GM12878 (cell line): ENCODE measurements at places on chromosomes 4 and X. TPM values are rescaled to one million over a fixed set of nuclear protein-coding genes. Genes with fewer than 3 reads are reported as not detected.

Gene STK32B
- not detected in 2 replicates for total RNA-seq

GRCh38 chr4:177511611-177512010 is 69.4 kb upstream of the AGA start:
- H3K27ac ChIP-seq = no peak overlapping the region
- no peak for DNase-seq
- H3K4me1 ChIP-seq = no peaks in the 10 kb centered on the region
- H3K36me3 ChIP-seq = no peaks in the 10 kb centered on the region
- no peaks in the 10 kb centered on the region for H3K27me3 ChIP-seq
- H3K4me3 ChIP-seq = no peak overlapping the region

Gene PRRG3
- not detected in 2 replicates for total RNA-seq

- H3K27me3 ChIP-seq = no peaks in the 10 kb centered on the region
- no peak overlapping the region for H3K27ac ChIP-seq
- no peak for DNase-seq
- H3K4me1 ChIP-seq = no peaks in the 10 kb centered on the region
- H3K36me3 ChIP-seq = no peaks in the 10 kb centered on the region
Observed at GRCh38 chrX:100747703-100748102, 15.8 kb upstream of the SYTL4 start.

DNA sequence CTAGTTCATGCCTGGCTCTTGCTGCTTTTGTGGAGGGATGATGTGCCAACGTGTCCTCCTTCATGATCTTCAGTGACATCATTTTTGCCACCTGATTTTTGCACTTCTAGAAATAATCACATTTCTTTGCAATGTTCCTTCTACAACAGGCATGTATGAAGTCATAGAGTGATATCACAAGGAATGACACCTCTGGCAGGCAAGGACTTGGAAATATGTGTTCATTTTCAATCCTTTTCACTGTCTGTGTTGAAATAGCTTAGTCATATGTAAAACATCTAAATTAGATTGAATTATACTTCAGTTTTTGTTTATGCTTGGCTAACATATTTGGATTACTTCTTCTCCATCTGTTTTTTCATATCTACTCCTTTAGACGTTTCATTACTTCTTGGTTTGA is 221.2 kb upstream of the STK26 start:
- no peaks in the 10 kb centered on the region for H3K4me1 ChIP-seq
- H3K4me3 ChIP-seq = no peak overlapping the region
- H3K27me3 ChIP-seq = no peaks in the 10 kb centered on the region
- no peak for DNase-seq

GRCh38 chrX:130118441-130119311 is 8.4 kb upstream of the ELF4 start:
- H3K27me3 ChIP-seq = no peaks in the 10 kb centered on the region
- no peak for DNase-seq
- H3K4me3 ChIP-seq = no peak overlapping the region
- peaks cover 42% of the 10 kb centered on the region for H3K4me1 ChIP-seq
- no peak overlapping the region for H3K27ac ChIP-seq

- H3K27me3 ChIP-seq = peaks cover 2% of the 10 kb centered on the region
- H3K4me1 ChIP-seq = no peaks in the 10 kb centered on the region
- H3K36me3 ChIP-seq = no peaks in the 10 kb centered on the region
- H3K27ac ChIP-seq = no peak overlapping the region
- no peak for DNase-seq
- no peak overlapping the region for H3K4me3 ChIP-seq
Observed at GRCh38 chr4:170093973-170094535, 4.3 kb upstream of the AADAT start.

Gene SLC38A5
- 95.6 and 102 TPM in 2 replicates for total RNA-seq

- H3K27me3 ChIP-seq = no peaks in the 10 kb centered on the region
- no peak overlapping the region for H3K4me3 ChIP-seq
- H3K4me1 ChIP-seq = no peaks in the 10 kb centered on the region
Observed at GRCh38 chrX:129798888-129799287, 19.1 kb downstream of the SASH3 start.

GRCh38 chr4:12165616-12166015 is 736.9 kb upstream of the HS3ST1 start:
- no peak overlapping the region for H3K4me3 ChIP-seq
- H3K4me1 ChIP-seq = no peaks in the 10 kb centered on the region
- no peaks in the 10 kb centered on the region for H3K36me3 ChIP-seq
- no peaks in the 10 kb centered on the region for H3K27me3 ChIP-seq
- no peak for DNase-seq

- no peak for DNase-seq
- H3K27ac ChIP-seq = no peak overlapping the region
- no peaks in the 10 kb centered on the region for H3K36me3 ChIP-seq
- no peaks in the 10 kb centered on the region for H3K27me3 ChIP-seq
- H3K4me1 ChIP-seq = peaks cover 5% of the 10 kb centered on the region; the same call in 1 of the 2 replicates
- no peak overlapping the region for H3K4me3 ChIP-seq
Observed at GRCh38 chr4:138978028-138978585, 37.5 kb upstream of the NOCT start.

- no peak overlapping the region for H3K27ac ChIP-seq
- H3K36me3 ChIP-seq = no peaks in the 10 kb centered on the region
- H3K27me3 ChIP-seq = no peaks in the 10 kb centered on the region
- no peak overlapping the region for H3K4me3 ChIP-seq
- no peak for DNase-seq
Observed at GRCh38 chr4:1655081-1655480, 29.0 kb downstream of the FAM53A start.

DNA sequence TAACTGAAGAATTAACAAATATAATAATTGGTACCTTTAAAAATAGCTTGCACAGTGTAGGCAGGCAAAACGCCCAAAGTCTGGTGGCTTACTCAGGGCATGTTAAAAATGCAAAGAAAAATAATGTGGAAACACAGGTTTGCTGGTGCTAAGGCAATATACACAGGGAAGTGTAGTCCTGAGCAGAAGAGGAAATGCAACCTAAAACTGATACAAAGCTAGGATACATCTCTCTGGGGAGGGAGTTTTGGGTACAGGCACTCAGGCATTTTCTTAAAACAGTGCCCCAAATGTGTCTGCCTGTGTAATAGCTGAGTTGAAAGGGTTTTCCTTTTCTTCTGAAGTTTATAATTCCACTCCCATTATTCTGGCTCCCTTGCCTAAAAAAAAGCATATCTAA is 47.4 kb downstream of the TMPRSS11E start:
- H3K27ac ChIP-seq = no peak overlapping the region
- 0 out of 2 replicates have a peak, but pooled peaks cover 3% of the 10 kb centered on the region for H3K4me1 ChIP-seq
- no peak for DNase-seq

DNA sequence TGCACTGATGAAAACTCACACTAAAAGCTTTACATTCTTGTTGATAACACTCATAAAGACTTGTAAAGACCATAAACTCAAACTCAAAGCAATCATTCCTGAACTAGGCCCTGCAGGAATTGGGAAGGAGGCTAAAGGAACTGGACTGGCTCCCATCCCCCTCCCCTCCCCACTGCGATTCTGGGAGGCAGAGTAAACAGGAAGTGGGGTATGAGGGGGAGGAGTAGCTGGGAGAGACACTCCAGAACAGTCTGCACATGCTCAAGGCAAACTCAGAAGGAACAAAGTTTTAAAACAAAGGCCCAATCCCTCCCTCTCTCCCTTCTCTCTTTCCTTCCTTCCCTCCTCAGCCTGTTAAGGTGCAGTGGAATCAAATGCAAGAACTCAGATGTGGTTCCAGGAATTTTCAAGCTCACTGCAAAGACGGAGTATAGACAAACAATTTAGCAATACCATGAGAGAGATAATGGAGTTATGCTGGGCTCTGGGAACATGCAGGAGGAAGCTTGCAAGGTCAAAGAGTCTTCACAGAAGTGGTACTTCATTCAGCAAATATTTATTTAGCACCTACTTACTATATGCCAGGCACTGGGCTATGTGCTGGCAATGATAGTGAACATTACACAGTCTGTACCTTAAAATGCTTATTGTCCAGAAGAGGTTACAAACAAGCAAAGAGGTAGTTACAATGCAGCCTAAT is 15.9 kb downstream of the MID1IP1 start:
- H3K27ac ChIP-seq = no peak overlapping the region
- H3K36me3 ChIP-seq = no peaks in the 10 kb centered on the region
- H3K4me3 ChIP-seq = no peak overlapping the region
- H3K27me3 ChIP-seq = no peaks in the 10 kb centered on the region
- no peaks in the 10 kb centered on the region for H3K4me1 ChIP-seq
- no peak for DNase-seq

DNA sequence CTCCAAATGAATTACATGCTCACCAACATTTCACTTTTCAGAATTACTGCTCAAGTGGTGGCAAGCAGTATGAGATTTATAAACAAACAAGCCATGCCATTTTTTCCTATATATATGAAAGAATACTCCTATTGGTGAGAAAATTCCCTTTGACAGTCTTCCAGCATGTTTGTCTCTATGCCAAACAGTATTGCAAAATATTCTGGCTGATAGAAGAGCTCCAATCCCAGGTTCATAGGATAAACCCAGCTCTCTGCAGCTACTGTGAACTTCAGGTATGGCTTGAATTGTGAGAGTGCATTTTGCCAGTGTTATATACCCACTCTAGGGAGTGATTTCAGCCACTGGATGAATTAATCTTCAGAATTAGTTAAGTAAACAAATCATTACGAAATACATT is 108.8 kb downstream of the MAGEC2 start:
- H3K27ac ChIP-seq = no peak overlapping the region
- no peak overlapping the region for H3K4me3 ChIP-seq
- no peaks in the 10 kb centered on the region for H3K4me1 ChIP-seq
- no peak for DNase-seq
- no peaks in the 10 kb centered on the region for H3K27me3 ChIP-seq

GRCh38 chrX:65750674-65751469 is 83.4 kb downstream of the MSN start:
- no peak overlapping the region for H3K4me3 ChIP-seq
- peaks cover 7% of the 10 kb centered on the region for H3K4me1 ChIP-seq
- H3K36me3 ChIP-seq = no peaks in the 10 kb centered on the region
- peak; percentile 65 for DNase-seq
- H3K27me3 ChIP-seq = no peaks in the 10 kb centered on the region

DNA sequence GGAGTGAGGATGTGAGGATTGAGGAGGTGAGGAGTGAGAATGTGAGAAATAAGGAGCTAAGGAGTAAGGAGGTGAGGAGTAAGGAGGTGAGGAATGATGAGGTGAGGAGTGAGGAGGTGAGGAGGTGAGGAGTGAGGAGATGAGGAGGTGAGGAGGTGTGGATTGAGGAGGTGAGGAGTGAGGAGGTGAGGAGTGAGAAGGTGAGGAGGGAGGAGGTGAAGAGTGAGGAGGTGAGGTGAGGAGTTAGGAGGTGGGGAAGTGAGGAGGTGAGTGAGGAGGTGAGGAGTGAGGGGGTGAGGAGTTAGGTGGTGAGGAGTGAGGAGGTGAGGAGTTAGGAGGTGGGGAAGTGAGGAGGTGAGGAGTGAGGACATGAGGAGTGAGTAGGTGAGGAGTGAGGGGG is 74.8 kb upstream of the MXD4 start:
- H3K4me1 ChIP-seq = peaks cover 8% of the 10 kb centered on the region
- no peaks in the 10 kb centered on the region for H3K27me3 ChIP-seq
- no peak overlapping the region for H3K27ac ChIP-seq
- no peak overlapping the region for H3K4me3 ChIP-seq
- DNase-seq = no peak
- no peaks in the 10 kb centered on the region for H3K36me3 ChIP-seq

GRCh38 chr4:184424993-184425758 is 49.2 kb downstream of the IRF2 start:
- peaks cover 31% of the 10 kb centered on the region for H3K36me3 ChIP-seq
- DNase-seq = no peak
- H3K27ac ChIP-seq = no peak overlapping the region
- H3K27me3 ChIP-seq = no peaks in the 10 kb centered on the region

Gene PRKG2
- total RNA-seq = not detected in 2 replicates

DNA sequence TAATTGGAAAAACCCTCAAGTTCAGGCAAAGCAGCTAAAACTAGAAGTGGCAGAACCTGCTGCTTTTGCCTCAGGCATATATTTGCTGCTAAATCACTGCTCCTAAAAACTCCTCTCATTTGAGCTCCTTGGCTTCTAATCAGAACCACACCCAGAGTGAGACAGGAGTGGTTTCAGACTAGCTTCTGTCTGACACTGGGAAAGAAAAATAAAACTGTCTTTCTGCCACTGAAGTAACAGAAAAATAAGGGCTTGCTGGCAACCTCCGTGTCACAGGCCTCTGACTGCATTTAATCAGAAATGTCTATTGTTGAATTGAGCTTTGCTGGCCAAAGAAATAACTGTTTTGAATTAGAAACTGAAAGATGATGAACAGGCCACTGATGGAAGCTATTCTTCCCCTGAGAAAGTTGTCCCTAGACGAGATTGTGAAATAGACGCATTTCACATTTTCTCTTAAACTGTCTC is 52.1 kb upstream of the RAP2C start:
- no peaks in the 10 kb centered on the region for H3K36me3 ChIP-seq
- no peaks in the 10 kb centered on the region for H3K27me3 ChIP-seq
- no peak overlapping the region for H3K4me3 ChIP-seq
- no peak for DNase-seq

- no peak within 1 kb of the TSS for H3K4me3 ChIP-seq
- no peaks in the 10 kb centered on the region for H3K36me3 ChIP-seq
- no peak for DNase-seq
Observed at GRCh38 chrX:48835524-48836329, at the start of gene PCSK1N. PCSK1N (minus strand) TSS chrX:48835610; CDS start chrX:48835532, 78 bp downstream.

Gene GLRA2
- total RNA-seq = not detected in 2 replicates

DNA sequence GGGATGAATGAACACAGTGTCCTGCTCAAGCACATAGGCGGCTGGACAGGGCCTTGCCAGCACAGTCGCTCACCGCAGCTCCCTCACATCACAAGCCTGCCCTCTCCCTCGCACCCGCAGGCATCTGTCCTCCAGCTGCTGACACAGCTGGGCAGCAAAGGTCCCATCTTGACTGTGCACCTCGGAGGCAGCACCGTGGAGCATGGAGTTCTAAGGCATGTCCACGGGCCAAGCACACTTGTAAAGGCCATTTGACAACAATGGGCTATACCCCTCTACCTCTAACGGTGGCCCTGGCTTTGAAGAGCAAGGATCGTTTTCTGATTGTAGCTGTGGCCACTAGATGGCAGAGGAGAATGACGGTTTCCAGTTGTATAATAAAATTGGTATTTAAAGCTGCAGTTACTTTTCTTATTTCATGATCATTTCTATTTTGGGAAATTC is 53.8 kb downstream of the APLN start:
- H3K4me1 ChIP-seq = peaks cover 5% of the 10 kb centered on the region
- no peak for DNase-seq
- H3K27ac ChIP-seq = no peak overlapping the region
- H3K4me3 ChIP-seq = no peak overlapping the region
- no peaks in the 10 kb centered on the region for H3K36me3 ChIP-seq

GRCh38 chr4:4457803-4458553 is 71.1 kb downstream of the NSG1 start:
- DNase-seq = no peak
- no peak overlapping the region for H3K27ac ChIP-seq
- peaks cover 12% of the 10 kb centered on the region for H3K36me3 ChIP-seq
- H3K27me3 ChIP-seq = no peaks in the 10 kb centered on the region
- no peak overlapping the region for H3K4me3 ChIP-seq
- no peaks in the 10 kb centered on the region for H3K4me1 ChIP-seq

DNA sequence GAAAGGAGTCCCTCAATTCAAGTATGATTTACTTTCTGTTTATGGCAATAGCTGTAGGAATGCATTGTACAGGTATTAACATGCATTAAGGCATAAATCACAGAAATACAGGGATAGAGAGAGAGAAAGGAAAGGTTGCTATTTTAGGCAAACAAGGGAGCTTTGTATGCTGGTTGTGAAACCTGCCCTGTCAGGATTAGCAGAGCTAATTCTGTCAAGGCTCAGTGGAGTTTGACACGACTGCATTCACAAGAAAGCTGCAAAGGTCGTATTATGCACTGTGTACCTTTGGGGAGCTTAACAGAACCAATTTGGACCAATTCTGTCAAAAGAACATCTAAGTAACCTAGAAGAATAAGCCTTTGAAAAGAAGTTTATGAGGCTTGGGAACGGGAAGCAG is 239.3 kb downstream of the GRIA2 start:
- no peak overlapping the region for H3K27ac ChIP-seq
- no peak for DNase-seq
- no peak overlapping the region for H3K4me3 ChIP-seq
- no peaks in the 10 kb centered on the region for H3K4me1 ChIP-seq
- no peaks in the 10 kb centered on the region for H3K36me3 ChIP-seq
